Activated T-cell treated with anti-CD3 and anti-CD28 coated beads for 24 hours (primary cell): ENCODE measurements at places on chromosomes 16 and 17.

GRCh38 chr17:40953881-40954280 is 12.9 kb downstream of the KRT39 start:
- DNase-seq: no peak

DNA sequence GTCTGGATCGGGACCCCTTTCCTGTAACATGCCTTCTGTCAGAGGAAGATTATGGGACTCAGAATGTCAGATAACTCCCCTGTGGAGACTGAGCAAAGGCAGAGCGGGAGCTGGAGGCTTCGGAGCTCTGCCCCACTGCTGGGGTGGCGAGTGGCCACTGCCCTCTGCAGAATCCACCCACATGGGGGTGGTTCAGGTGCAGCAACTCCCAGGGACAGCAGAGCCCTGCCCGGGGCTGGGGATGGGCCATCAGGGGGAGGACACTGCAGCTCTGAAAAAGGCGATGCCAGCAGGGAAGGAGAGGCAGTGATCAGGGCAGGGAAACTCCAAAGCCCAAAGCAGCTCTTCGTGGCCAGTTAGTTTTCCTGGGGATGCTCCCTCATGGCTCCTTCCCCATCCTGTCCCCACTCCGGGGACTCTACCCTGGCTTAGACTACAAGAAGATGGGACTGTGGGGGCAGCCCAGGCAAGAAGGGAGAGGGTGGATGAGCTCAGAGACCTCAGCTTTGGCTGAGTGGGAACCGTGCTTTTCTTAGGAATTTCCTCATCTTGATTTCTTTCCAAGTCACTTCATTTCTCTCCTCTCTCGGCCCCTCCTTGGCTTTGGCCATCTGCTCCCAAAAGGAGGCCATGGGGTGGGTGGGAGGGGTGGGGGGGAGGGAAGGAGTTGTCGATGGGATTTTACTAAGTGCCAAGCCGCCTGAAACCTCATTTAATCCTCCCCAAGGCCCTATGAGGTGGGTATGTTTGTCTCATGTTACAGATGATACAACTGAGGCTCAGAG is 4.0 kb downstream of the CA4 start:
- DNase-seq: no peak

DNA sequence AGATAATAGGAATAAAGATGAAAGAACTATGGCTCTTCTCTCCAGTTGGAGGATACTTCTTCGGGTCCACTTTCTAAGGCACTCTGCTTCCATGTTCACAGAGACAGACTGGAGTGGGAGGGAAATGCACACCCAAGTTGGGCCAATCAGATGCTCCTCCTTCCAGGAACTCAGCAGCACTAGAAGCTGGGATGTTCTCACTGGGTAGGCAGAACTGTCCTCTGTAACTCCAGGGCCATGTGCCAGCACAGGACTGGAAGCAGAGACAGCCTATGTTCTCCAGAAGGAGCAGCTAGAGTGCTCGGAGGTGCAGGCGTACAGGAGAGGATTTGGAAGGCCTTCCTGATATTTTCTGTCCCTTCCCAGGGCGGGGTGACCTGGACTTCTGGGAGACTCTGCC is 49.9 kb upstream of the SREBF1 start:
- no peak for DNase-seq

DNA sequence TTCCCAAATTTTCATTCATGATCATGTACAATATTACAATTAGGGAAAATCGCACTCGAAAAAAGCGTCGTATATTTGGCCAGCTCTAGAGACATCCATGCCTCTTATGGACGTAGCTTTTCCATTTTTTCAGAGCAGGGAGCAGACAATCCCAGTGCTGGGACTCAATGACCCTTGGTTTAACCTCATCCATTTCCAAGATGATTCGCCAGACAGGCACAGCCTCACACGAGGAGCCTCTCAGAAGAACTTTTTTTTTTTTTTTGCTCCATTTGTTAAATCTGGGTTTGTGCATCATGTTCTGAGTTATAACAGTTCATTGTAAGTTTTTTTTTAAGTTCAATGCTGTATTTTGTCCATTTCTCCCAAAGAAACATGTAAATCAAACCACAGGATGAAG is 92.1 kb downstream of the ZDHHC7 start:
- no peak for DNase-seq

DNA sequence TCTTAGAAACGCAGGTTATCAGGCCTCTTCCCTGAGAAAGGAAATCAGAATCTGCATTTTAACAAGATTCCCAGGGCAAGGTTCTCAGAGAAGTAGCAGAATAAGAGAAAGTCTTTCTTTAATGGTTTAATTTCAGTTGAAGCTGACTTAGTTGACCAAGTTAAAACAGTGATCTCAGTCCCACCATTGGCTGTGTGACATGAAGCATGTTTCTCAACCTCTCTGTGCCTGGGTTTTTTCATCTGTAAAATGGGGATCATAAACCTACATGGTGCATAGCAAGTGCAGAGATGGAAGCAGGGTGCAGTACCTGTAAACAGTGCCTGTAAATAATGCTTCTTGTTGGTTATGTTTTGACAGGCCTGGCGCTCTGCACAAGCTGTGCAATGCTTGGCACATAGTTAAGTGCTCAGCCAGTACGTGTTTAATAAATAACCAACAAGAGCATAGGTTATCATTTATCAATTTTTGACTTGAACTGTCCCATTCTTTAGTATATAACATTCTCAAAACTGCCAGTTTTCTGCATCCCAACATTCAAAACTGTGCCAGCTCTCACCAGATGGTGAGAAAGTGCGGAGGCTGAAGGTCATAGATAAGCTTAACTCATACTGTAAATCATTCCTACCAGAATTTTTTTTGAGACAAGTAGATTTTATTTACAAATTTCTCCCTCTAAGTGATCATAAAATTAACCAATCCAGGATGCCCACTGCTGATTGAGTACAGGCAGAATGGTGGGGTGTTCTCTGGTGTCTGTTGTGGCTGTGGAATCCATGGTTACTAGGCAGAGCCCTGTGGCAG is 6.9 kb downstream of the C17orf67 start:
- no peak for DNase-seq

DNA sequence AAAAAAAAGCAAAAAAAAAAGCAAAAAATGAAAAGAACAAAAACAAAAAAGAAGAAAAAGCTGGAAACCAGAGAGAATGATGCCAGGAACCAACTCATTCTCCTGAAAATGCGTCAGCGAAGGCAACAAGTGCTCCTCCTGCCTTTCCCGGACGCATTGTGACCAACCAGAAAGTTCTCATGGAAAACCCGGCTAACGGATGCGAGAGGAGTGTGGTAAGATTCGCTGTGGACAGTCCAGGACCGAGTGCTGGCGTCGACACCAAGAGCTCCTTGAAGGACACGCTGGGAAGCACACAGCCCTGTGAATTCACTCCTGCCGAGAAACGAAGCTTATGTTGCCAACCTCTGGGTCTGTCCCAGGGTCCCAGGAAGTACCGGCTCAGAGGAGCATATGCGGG is 43.4 kb downstream of the METRNL start:
- no peak for DNase-seq

GRCh38 chr17:51261024-51261963 is 948 bp downstream of the UTP18 start:
- DNase-seq: no peak

DNA sequence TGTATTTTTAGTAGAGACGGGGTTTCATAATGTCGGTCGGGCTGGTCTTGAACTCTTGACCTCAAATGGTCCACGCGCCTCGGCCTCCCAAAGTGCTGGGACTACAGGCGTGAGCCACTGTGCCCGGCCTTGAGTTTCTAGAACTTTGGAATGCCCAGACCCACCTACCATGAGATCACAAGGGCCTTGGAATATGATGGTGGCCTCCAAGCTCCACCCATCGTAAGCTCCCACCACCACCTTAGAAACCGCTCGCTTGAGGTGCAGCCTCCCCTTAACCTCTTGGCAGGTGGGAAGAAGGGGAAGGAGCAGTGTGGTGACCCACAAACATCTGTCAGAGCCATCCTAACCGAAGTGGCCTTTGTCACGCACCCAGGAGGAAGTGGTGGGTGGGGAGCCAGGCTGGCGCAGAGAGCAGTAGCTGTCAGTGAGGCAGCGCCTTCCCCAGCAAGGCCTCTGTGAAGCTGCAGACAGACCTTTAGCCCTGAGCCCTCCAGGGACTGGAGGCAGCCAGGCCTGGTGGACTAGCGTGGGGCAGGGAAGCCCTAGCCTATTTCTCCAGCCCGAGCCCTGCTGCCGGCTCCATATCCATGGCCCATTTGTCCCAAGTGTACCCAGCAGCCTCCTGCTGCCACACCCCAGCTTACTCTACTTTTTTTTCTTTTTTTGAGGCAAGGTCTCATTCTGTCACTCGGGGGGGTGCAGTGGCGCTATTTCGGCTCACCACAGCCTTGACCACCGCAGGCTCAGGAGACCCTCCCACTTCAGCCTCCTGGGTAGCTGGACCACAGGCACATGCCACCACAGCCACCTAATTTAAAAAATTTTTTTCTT is 13.1 kb upstream of the SEPHS2 start:
- DNase-seq: peak; percentile 84

DNA sequence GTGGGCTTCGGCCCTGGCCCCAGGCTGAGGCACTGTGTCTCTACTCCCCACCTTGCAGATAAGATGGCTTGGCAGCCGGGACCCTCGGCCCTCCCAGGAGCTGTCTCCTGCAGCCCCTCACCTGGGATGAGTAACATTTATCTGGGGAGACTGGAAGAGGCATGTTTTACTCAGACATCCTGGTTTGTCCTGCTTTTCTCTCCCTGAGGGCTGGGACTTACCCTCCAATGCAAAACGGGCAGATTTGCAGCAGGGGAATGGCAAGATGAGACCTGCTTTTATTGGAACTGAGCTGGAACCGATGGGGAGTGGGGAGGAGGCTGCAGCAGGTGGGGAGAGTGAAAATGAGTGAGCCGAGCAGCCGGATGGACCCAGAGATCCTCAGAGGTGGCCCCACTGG is 27.3 kb upstream of the UBE2G1 start:
- DNase-seq: no peak

GRCh38 chr16:75420987-75421819 is 12.1 kb downstream of the CFDP1 start:
- no peak for DNase-seq

DNA sequence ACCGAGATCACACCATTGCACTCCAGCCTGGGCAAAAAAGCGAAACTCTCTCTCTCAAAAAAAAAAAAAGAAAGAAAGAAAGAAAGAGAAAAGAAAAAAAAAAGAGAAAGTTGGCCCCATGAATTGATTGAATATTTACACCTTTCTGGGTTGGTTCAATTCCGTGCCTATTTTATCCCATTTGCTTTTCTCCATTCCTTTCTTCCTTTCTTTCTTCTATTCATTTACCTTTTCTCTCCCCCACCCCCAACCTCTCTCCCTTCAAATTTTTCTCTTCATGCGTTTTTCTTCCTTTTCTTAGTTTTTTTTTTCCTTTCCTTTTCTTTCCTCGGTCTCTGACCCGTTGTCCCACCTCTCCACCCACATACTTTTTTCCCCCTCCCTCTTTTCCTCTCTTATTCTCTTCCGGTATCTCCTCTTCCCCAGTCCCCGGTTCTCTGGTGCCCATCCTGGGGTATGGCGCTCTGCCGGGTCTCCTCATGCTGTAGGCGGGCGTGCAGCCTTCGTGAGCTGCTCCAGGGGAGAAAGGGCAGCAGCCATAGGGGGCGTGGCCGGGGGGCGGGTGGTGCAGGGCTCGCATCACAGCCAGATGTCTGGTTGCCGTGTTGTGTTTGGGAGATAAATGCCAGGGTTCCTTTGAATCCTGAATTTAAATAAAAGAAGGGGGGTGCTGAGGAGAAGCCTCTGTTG is 5.3 kb upstream of the COL1A1 start:
- no peak for DNase-seq

GRCh38 chr17:47844227-47844626 is 3.2 kb upstream of the SCRN2 start:
- no peak for DNase-seq

GRCh38 chr17:38454532-38454931 is 26.3 kb downstream of the ARHGAP23 start:
- no peak for DNase-seq

DNA sequence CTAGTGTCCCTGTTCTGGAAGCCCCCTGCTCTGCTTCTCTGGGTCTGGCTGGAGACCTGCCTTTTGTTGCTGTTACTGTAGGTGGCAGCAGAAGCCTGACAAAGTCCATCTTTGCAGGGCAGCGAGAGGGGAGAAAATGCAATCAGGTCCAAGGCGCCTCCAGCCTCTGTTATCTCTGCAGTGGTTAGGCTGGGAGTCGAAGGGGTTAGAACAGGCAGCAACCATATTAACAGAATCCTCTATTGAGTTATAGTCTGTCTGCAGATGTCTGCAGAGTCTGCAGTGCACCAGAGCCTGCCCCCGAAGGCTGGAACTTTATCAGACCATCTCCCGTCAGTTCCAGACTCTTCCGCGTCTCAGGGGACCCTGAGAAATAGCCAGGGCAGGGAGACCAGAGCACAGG is 404.9 kb upstream of the EEF2KMT start:
- DNase-seq: no peak

- peak; percentile 28 for DNase-seq
These were observed at the start of gene ITGB4 for GRCh38 chr17:75720656-75721462. TSS of gene ITGB4 (plus strand) at chr17:75721459. CDS start at chr17:75724704, 3,245 bp downstream.

- DNase-seq: no peak
These were observed 9.8 kb downstream of the CHST6 start for GRCh38 chr16:75485230-75486013.

DNA sequence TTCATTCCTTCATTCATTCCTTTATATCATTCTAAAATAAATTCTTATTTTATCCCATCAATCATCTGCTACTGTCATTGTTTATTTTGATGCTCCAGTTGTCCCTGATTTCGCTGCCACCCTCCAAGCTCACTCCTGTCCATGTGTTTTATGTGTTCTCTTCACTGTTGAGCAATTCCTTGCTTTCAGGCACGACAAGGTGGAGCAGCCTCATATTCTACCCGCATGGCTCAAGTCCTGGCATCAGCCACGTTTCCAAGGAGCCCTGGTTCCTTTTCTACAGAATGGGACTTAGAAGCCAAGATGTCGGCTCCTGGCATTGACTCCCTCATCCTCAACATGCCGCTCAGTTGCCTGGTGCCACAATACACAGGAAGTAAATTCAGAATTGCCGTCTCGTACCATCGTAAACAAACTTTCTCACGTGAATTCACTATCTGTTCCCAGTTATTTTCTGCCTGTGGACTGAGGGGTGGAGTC is 139.0 kb downstream of the RPTOR start:
- no peak for DNase-seq

DNA sequence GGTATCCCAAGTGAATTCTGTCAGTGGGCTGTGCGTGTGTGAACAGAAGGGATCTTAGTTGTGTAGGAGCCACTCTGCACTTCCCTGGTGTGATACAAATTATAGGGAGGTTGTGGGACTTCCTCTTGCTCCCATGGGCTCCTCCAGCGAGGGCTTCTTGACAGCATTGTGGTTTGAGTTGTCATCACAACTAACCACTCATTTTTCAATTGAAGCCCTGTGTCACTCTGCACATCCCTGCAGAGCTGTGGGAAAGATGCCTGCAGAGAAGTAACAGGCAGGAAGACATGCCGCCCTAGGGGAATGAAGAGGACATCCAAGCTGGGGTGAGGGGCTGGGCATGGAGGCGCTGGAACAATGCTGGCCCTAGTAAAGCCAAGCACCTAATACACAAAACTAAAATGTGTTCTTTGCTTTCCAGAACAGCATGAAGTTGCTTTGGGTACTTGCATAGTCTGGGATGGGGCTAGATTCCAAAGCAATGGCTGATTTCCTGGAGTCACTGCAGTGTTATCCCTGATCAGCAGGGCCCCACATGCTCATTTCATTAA is 692.5 kb downstream of the TOX3 start:
- DNase-seq: no peak
